ENCODE measurements at places on chromosomes 12 and 14. TPM values are rescaled to one million over a fixed set of nuclear protein-coding genes. Genes with fewer than 3 reads are reported as not detected.

GRCh38 chr14:90532826-90533525 lies 136.1 kb downstream of the CALM1 start:
- no peaks in the 10 kb centered on the region for H3K4me1 ChIP-seq
- H3K27ac ChIP-seq: no peak overlapping the region
- H3K4me3 ChIP-seq: no peak overlapping the region
- H3K27me3 ChIP-seq: no peaks in the 10 kb centered on the region
- no peaks in the 10 kb centered on the region for H3K36me3 ChIP-seq
- DNase-seq: no peak

- H3K4me3 ChIP-seq: no peak overlapping the region
- no peaks in the 10 kb centered on the region for H3K4me1 ChIP-seq
- no peak for DNase-seq
- no peaks in the 10 kb centered on the region for H3K27me3 ChIP-seq
- no peak overlapping the region for H3K27ac ChIP-seq
- no peaks in the 10 kb centered on the region for H3K36me3 ChIP-seq
Measured at GRCh38 chr12:98238515-98239130, 276.8 kb upstream of the TMPO start.

GRCh38 chr12:122793685-122794106 lies 19.3 kb downstream of the CCDC62 start:
- no peaks in the 10 kb centered on the region for H3K27me3 ChIP-seq
- no peaks in the 10 kb centered on the region for H3K4me1 ChIP-seq
- H3K4me3 ChIP-seq: no peak overlapping the region
- H3K36me3 ChIP-seq: no peaks in the 10 kb centered on the region

GRCh38 chr12:43308776-43309175 lies 243.2 kb downstream of the ADAMTS20 start:
- no peak for DNase-seq
- H3K4me3 ChIP-seq: no peak overlapping the region
- no peaks in the 10 kb centered on the region for H3K36me3 ChIP-seq

DNA sequence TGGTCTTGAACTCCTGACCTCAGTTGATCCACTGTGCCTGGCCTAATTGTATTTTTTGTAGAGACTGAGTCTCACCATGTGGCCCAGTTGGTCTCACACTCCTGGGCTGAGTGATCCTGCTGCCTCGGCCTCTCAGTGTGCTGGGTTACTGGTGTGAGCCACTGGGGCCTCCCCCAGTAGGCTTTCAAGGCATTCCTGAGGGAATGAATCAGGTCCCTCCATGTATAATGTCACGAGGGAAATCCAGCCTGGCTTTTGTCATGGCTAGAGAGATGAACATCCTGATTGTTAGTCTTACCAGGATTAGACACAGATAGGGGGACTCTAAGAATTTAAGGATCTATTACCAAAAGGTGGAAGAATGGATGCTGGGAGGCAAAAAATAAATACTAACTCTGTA lies 51.9 kb downstream of the CPSF2 start:
- H3K36me3 ChIP-seq: no peaks in the 10 kb centered on the region
- no peaks in the 10 kb centered on the region for H3K27me3 ChIP-seq
- no peak for DNase-seq
- no peak overlapping the region for H3K4me3 ChIP-seq

DNA sequence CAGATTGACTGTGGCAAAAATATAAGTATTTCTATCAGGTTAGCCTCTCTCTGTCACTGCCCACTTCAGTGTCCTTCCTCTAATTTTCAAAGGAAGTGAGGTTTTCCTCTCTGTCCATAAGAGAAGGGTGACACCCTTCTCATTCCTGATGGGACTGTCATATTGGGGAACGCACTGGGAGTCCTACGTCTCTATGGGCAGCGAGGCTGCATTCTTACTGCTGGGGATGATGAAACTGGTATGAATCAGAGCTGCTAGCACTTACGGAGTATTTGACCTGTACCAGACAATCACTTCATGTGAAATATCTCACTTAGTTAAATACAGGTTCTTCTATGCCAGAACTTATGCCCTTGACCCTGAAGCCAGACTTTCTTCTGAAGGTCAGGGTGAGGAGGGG lies 436.3 kb downstream of the DPF3 start:
- no peaks in the 10 kb centered on the region for H3K27me3 ChIP-seq
- no peak overlapping the region for H3K27ac ChIP-seq
- H3K4me3 ChIP-seq: no peak overlapping the region
- 0 out of 2 replicates have a peak, but pooled peaks cover 8% of the 10 kb centered on the region for H3K4me1 ChIP-seq
- no peaks in the 10 kb centered on the region for H3K36me3 ChIP-seq

DNA sequence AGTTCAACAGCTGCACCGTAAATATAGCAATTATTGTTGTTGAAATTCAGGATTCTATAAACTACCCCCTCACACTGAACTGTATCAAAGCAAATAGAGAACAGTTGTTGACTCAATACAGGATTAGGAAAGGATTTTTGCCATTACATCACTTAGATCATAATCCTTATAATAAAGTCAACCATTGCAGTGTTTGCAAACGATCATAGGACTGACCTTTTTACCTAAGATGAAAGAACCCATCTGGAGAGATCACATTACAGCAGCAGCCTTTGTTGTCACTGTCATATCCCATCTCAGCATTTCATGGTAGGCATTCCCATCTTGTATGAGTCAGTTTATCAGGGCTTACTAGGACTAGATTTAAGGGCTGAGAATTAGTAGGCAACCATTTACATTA lies 96.1 kb downstream of the IPO8 start:
- peak; percentile 61 for DNase-seq
- no peak overlapping the region for H3K27ac ChIP-seq
- H3K4me3 ChIP-seq: no peak overlapping the region
- no peaks in the 10 kb centered on the region for H3K27me3 ChIP-seq
- no peaks in the 10 kb centered on the region for H3K36me3 ChIP-seq

DNA sequence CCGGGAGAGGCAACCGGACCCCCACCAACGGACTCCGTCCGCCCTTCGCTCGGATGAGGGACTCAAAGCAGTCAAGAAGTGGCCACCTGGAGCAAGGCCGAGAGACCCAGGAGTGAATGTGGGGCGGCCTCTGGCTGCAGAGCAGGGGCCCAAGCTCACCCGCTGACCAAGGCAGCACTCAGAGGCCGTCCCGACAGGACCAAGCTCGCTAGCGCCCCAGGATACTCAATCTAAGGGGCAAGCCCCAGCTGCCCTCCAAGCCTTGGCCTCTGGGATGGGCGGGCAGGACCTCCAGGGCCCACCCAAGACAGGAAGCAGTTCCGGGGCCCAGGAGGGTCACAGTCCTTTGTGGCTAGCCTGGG lies 936 bp downstream of the AKT1 start:
- no peak overlapping the region for H3K27ac ChIP-seq
- DNase-seq: no peak
- H3K27me3 ChIP-seq: no peaks in the 10 kb centered on the region
- peak overlapping the region; percentile 74 for H3K4me3 ChIP-seq
- H3K36me3 ChIP-seq: no peaks in the 10 kb centered on the region
- peaks cover 36% of the 10 kb centered on the region for H3K4me1 ChIP-seq

GRCh38 chr12:25914551-25914950 lies 43.9 kb upstream of the RASSF8 start:
- H3K4me3 ChIP-seq: no peak overlapping the region
- H3K36me3 ChIP-seq: no peaks in the 10 kb centered on the region
- DNase-seq: peak; percentile 35
- H3K4me1 ChIP-seq: peaks cover 6% of the 10 kb centered on the region
- no peak overlapping the region for H3K27ac ChIP-seq

Gene DDN
- total RNA-seq: 1.7 TPM

Gene ARHGEF25
- total RNA-seq: 5.5 TPM

Gene CDH24
- 7.9 TPM for total RNA-seq

Gene GSG1
- total RNA-seq: not detected

Gene SEL1L
- total RNA-seq: 116 TPM
